Mesendoderm (in vitro differentiated cells): ENCODE measurements at places on chromosomes 2 and 18.

GRCh38 chr2:72031346-72032110, 116.1 kb downstream of the CYP26B1 start:
- DNase-seq, result no peak

GRCh38 chr2:31269087-31269486, 35.1 kb downstream of the EHD3 start:
- no peak for DNase-seq

DNA sequence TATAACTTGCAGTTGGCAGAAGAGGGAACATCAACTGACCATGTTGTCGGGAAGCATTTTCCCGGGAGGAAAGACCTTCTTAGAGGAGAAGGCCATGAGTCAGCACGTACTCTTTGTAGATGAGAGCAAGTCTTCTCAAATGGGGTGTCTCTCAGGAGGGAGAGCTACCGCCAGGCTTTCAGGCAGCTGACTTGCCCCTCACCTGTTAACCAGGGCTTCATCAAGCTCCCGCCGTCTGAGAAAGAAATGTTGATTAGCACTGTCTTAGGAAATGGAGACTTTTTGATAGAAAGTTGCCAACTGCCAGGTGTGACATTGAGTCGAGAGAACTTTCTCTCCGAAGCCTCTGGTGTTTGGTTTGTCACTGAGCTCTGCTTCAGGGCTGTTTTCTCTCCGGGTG, 196.1 kb downstream of the ZNF407 start:
- peak; percentile 54 for DNase-seq

- no peak for DNase-seq
These were observed 39.5 kb downstream of the TMEM247 start for GRCh38 chr2:46518861-46519260.

- DNase-seq, result no peak
These were observed 145.2 kb downstream of the DTNB start for GRCh38 chr2:25528173-25528572.

DNA sequence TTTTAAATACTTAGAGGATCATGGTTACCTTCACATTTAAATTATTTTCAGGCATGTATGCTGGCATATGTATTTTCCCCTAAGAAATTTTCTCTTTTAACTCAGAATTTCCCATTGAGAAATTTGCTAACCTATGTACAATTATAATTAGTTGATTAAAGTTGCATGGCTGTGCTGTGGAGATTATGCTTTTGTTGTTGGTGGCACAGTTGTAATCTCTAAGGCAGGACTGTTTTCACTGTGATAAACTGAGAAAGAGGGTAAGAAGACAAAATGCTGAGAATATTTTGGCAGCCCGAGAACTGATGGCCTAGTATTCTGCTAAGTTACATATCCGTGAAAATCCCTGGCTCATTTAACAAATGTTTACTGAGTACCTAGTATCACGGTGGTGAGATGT, 1.4 kb downstream of the VRK2 start:
- DNase-seq, result no peak

- DNase-seq, result no peak
These were observed 172.3 kb downstream of the PRKCE start for GRCh38 chr2:45823723-45824206.

GRCh38 chr2:96890252-96890651, 20.4 kb upstream of the SEMA4C start:
- no peak for DNase-seq

DNA sequence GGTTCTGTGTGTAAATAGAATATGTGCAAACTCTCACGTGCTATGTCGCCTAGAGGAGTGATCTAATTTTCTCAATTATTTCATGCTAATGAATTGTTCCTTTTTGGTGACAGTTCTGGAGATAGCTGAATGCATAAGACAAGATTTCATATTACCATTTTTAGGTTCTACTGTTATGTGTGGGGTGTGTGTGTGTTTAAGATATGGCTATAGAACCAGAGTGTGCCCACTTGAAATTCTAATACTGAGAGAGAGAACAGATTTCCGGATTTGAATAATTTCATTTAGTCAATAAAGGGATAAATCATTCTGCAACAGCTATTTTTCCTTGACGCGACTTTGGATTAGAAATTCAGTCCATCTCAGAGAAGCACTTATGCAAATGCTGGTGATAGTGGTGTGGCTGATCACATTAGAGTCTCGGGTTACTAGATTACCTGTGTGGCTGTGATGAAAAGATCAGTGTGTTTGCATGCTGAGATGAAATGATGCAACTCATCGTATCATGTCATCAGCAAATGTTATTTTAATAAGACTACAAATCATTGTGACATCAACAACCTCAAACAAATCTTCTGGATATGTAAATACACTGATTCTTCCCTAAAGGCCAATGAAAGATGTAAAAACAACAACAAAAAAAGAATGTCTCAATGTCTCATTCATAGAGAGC, 415.9 kb downstream of the EPHA4 start:
- DNase-seq, result peak; percentile 64

- DNase-seq, result peak; percentile 97
These were observed 89.9 kb upstream of the EPC2 start for GRCh38 chr2:148554459-148555247.

GRCh38 chr2:40204268-40204667, 247.6 kb downstream of the SLC8A1 start:
- DNase-seq, result no peak
